ENCODE measurements at places on chromosomes 2 and 18.

DNA sequence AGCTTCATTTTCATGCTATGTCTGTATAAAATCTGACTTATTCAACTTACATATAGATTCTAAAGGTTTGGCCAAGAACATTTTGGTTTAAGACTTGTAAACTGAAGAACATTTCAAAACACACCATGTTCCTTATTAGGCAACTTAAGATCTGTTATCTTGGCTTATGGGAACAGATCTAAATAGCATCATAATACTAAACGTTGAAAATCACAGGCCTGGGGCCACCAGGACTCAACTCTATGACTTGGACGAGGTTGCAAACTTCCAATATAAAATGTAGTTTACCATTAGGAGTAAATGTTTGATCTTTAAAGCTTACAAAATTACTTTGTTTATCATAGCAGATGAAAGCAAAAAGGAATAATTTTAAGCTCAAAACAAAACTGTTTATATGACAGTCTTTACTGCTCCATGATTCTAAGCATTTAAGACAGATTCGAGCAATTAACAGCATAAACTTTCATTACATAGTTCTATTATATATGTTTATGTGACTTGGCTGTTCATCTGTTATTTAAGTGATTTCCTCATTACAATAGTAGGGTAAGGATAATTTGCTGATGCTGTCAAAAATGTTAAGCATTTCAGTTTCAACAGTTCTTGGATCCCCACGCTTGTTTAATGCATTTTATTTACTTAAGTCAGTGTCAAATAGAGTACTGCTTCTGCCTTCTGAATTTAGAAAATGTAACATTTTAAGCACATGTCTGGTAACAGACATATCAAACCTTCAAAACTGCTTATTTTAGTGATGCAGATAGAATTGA, 8.3 kb downstream of the TCF4 start:
- no peak for DNase-seq

GRCh38 chr2:119417908-119418307, 13.7 kb upstream of the TMEM37 start:
- no peak for DNase-seq

- DNase-seq = no peak
Measured at GRCh38 chr2:121202541-121203310, 82.3 kb downstream of the TFCP2L1 start.

- no peak for DNase-seq
Measured at GRCh38 chr2:190837952-190838361, 42.7 kb upstream of the GLS start.

GRCh38 chr2:127820080-127820668, 9.2 kb upstream of the WDR33 start:
- no peak for DNase-seq

DNA sequence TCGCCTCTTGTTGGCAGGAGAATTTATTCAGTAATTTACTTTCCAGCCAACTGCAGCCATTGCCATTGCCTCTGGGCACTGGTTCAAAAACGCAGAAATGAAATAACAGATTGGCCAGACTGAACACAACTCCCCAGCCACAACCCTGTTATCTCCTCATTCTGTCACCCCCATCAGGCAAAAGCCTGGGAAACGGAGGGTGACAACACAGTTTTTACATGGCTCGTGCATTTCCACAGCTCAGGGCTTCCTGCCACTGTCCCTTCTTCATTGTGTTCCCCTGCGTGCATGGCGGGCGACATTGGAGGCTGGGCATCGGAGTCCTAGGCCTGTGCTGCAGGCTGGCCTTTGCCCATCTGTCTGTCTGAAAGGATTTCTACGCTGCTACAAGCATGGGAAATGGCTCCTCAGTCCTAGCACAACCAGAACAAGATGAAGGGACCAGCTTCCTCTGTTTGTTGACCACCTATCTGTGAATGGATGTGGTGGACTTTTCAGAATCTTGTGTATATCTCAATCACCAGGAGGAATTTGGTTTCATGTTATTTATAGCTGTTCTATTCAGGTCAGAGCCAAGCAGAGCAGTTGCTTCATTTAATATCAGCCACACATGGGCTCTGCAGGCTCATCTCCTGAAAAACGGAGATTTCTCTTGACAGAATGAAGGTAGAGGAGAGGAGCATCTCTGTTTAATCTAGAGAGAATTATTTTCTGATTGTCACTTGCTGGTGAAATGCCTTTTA, 107.0 kb downstream of the MGAT5 start:
- no peak for DNase-seq

DNA sequence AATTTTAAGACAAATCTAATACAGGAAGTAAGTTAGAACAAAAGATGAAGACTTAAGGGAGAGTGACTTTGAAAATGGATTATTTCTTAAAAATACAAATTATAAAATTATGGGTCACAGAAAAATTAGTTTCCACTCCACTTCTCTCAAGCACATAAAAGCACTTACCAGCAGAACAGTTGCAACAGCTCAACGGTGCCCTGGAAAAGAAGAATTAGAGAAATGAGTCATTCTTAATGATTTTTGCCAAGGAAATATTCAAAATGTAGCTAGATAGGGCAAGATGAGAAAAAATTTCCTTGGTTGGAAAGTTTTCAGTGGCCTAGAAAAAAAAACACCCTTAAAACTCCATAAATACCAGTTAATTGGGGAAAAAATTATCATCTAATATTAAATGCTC, 2185.6 kb upstream of the CELF4 start:
- no peak for DNase-seq

DNA sequence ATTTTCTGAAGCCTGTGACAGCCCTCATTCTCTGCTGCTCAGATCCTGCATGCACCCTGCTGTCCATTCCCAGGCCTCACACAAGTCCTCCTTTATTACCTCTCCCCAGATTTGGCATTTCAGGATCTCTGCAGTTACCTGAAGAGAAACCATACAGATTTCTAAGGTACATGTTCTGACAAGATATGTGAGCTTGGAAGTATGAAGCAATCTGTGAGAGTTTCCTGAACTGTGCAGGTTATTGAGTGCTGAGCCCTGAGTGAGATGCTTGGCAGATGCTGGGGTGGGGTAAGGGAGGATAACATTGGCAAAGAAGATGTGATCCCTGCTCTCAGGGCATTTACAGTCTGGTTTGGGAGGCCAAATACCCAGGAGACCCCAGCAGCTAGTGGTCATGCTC, 122.1 kb upstream of the STPG4 start:
- no peak for DNase-seq

DNA sequence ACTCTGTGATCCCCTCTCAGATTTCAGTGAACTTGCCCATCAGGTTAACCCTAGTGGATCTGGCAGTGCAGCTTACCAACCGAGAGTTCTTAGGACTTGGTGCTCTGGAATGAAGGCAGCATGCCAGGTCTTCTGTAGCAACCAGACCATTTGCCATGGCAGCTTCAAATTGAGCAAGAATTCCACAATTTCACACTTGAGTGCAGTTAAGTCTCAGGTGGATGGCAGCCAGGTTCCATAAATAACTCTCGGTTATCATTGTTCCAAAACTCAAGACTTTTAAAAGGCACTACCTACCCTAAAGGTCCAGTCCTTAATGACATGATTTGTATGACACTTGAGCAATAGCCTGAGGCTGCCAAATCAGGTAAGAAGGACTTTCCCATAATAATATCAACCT, 48.1 kb downstream of the GALNT3 start:
- no peak for DNase-seq
